Fibroblast of skin of left biceps (primary cell): ENCODE measurements at places on chromosomes 4 and X.
A peak's percentile ranks its signal among the peaks of the same experiment; 100 is the strongest.

GRCh38 chr4:88803600-88804096, 106.0 kb upstream of the NAP1L5 start:
- peak; percentile 83 for DNase-seq

GRCh38 chr4:1972414-1972813, 36.4 kb downstream of the NELFA start:
- no peak for DNase-seq

GRCh38 chr4:5470318-5471198, 237.8 kb downstream of the EVC2 start:
- no peak for DNase-seq

DNA sequence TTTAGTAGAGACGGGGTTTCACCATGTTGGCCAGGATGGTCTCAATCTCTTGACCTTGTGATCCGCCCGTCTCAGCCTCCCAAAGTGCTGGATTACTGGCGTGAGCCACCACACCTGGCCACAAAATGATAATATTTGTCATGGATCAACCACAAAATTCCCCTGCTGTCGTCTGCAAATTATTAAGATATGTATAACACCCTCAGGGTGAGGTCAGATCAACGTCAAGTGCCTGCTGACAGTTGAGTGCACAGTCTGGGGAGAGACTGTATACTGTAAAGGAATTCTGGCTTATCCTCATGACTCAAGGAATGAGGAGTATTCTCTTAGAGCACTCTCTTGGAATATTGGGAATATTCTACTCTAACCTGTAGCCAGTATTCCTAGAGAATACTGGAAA, 11.2 kb downstream of the EPGN start:
- no peak for DNase-seq

DNA sequence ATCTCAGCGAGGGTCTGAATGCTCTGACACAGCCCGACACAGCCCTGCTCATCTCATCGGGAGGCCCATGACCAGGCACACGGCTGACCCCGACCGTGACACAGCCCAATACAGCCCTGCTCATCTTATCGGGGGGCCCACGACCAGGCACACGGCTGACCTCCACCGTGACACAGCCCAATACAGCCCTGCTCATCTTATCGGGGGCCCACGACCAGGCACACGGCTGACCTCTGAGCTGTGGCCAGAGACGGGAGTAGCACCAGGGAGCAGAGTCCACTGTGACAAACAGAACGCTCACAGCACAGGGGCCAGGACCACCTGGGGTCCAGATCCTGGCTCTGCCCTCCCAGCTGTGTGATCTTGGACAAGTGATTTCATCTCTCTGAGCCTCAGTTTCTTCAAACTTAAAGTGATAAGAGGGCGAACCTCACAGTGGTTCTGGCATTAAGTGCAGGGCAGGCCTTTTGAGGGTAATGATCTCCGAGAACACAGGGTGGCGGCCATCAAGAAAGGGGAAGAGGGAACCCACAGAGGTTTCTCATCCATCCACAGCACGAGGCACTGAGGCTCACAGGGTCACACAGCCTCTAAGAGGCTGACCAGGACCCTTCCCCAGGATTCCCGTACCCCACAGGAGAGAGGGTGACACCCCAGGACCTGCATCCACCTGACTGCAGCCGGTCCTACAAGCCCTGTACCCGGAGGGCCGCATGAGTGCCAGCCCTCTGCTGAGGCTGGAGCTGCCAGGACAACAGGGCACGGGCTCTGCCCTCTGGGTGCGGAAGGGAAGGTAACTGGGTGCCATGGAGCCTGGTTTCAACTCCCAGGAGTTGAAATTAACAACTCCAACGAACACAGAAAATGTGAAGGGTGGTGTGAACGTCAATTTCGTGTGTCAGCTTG, 60.1 kb downstream of the WFS1 start:
- no peak for DNase-seq

GRCh38 chrX:65837875-65838549, 170.6 kb downstream of the MSN start:
- no peak for DNase-seq

DNA sequence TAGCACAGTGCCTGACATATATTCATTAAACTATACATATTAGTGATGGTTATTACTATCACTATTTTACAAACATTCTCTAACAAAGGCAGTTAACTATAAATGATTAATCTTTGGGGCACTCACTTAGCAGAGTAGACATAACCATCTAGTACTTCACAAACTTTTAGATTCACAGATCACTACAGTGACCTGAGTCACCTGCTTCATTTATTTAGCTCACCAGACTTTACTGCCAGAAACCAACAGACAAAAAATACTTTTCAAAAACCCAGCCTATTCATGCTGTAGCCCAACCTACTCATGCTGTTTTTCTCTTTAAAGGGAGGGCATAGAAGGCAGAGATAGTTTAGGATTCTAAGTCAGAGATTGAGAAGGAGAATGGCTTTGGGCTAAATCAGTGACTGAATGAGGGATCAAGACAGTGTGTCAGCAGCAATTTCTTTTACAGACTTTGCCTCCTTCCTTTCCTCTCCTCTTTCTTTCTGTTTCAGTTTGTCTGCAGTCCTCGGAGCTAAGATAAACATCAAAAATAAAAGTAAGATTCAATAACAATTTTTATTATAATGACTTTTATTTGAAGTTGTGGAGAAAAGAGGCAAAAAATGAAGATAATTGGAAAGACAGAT, 34.7 kb upstream of the PDE5A start:
- DNase-seq, result no peak

DNA sequence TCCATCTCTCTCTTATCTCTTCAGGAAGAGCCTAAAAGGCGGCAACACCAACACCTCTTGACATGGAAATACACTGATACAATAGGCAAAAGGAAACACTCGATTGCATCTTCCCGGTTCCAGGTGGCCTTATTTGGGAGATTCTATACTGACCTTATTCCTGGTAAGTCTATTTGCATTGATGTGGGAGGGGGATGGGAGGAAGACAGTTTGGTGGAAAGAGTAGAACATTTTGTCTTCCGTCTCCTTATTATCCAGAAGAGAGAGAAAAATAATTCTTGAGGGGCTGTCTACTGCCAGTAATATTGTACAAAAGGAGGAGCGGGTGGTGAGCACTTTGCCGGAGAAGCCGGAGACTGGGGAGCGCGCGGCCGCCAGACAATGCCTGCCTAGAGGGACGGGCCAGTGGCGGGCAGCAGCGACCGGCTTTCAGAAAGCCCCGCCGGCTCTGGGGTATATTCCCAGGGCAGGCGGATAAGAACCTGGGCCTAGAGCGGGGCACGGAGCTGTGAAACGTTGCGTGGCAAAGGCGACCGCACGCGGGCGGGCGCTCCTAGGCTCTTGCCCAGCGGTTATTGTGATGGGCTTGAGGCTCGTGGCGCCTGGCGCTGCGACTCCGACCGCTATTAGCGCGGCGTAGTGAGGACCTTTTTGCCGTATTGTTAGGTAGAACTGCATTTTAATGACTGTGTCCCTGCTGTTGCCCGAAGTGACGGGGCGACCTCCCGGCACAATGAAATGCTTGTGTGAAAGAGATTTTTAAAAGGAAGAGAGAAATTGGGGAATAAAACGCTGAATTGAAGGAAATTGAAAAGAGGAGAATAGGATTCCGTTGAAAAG, 518 bp downstream of the PRDM8 start:
- DNase-seq, result no peak

- no peak for DNase-seq
Measured at GRCh38 chr4:38294238-38294637, 334.0 kb downstream of the PTTG2 start.

DNA sequence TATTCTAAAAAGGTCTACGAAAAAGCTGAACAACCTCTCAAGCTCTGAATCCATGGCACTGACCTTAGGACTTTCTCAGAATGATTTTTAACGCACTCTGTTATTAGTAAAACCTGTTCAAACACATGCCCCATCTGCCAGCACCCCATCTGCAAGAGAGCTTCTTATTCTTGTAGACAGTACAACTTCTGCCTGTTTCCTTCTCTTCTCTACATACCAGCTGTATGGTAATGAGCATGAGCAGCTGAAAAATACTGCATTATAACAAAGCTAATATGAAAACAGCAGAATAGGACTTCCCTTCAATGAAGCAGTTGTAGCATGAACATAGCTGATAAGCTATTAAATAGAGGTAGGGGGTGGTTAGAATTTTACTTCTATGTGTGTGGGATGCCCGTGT, 167.9 kb downstream of the FBXW7 start:
- no peak for DNase-seq

DNA sequence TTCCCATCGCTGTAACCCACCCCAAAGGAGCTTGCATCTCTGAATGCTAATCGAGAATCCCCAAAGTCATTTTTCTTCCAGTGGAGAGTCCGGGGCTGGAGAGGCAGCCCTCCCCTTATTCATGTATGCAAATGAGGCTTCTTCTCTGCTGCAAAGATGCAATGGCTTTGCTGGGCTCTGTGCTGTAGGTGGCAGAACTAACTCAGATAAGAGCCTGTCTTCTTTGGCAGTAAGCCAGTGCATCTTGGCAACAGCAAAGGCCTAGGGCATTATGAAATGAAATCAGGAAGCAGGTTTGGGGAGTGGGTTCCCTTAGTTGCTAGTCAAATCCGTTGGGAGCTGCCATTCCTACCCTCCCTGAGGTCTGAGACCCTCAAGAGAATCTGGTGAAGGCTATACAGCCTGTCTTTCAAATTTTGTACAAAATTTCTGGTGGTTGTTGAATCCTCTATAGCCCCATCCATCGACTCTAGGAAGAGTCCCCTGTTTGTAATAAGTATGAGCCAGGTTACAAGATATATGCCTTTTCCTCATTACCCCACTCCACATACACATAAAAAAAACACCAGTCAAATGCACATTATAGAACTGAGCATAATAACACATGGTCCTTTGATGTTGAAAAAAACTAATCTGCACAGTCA, 290.6 kb upstream of the TAPT1 start:
- peak; percentile 36 for DNase-seq

DNA sequence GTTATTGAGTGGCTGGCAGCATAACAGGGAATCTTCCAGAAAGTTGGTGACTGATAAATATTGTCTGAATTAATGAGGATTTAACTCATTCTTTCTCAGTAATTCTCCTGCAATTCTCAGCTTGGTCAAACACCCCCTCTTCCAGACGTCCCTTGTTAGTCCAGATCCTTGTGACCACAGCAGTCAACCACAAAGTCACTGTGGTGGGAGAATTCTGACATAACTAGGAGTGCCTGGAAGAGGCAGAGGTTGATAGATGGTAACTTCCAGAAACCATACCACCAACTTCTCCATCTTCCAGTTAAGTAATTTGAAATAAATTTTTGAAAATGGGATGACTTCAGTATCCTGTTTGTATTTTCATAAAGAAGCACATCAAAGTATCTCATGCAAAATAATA, 90.1 kb downstream of the CEP44 start:
- DNase-seq, result no peak

DNA sequence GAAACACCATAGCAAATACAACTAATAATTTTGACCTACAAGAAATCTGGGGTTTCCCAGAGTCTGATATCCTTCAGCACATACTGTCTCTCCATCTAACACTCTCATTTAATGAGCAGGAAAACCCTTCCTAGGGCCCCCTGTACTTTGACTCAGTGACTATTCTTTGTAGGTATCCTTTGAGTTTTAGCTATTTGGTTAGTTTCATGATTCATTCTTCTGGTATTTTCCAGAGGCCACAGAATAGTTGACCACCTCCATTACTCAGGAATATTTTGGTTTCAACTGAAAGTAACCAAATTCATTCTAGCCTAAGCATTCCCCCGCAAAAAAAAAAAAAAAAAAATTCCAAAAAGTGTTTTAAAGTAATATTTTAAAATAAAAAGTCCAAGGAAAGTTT, 140.0 kb downstream of the IDS start:
- DNase-seq, result no peak

DNA sequence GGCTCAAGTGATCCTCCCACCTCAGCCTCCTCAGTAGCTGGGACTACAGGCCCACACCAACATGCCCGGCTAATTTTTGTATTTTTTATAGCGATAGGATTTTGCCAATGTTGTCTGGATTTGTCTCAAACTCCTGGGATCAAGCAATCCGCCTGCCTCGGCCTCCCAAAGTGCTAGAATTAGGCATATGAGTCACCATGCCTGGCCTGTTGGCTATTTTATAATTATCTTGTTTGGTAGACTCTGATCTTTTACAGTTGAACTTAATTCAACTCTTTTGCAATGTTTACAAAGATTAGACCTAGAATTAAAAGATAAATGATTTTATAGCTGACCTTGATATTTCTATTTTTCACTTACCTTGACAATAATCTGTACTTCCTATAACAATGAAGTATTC, 18.0 kb downstream of the DCK start:
- no peak for DNase-seq

- no peak for DNase-seq
Measured at GRCh38 chrX:20414762-20415445, 148.2 kb upstream of the RPS6KA3 start.

- DNase-seq, result peak; percentile 23
Measured at GRCh38 chr4:117137145-117137544, 51.8 kb upstream of the TRAM1L1 start.

- no peak for DNase-seq
Measured at GRCh38 chr4:127307996-127308395, 324.8 kb upstream of the INTU start.

DNA sequence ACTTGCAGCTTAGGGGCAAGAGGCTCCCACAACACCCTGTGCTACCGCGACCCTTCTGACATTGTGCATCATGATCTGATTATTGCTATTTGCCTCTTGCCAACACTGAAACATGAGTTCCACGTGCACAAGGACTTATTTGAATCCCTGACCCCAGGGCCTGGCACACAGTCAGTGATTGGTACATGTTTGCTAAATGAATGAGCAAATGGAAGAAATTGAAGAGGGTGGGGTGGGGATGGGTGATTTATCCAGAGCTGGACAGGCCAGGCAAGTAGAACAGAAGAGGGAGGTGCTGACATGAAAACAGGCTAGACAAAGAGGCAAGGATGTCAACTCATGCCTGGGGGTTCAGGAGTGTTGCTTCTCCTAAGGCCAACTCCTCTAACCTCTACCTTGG, 24.9 kb upstream of the RPL39 start:
- no peak for DNase-seq

- DNase-seq, result peak; percentile 50
Measured at GRCh38 chr4:108010167-108010566, 20.5 kb downstream of the HADH start.

GRCh38 chr4:76620723-76621468, 185.9 kb downstream of the SHROOM3 start:
- no peak for DNase-seq

GRCh38 chr4:128298146-128298758, 10.6 kb upstream of the PGRMC2 start:
- no peak for DNase-seq

GRCh38 chr4:17958181-17958580, 63.4 kb downstream of the LCORL start:
- no peak for DNase-seq

GRCh38 chrX:97039363-97040029, 155.8 kb downstream of the RPA4 start:
- peak; percentile 11 for DNase-seq
